Mesenteric fat pad (tissue), 1 donor: ENCODE measurements at places on chromosomes 16 and 17. TPM values are rescaled to one million over a fixed set of nuclear protein-coding genes. Genes with fewer than 3 reads are reported as not detected.

FKBP10 gene
- 35.7 TPM for total RNA-seq

ACSM2A gene
- total RNA-seq = not detected

SYT17 gene
- 1.1 TPM for total RNA-seq

- no peak for DNase-seq
Measured at GRCh38 chr17:37338847-37339246, 36.9 kb upstream of the C17orf78 start.

- no peak for DNase-seq
Measured at GRCh38 chr17:61583242-61583641, 7.8 kb downstream of the NACA2 start.

DNA sequence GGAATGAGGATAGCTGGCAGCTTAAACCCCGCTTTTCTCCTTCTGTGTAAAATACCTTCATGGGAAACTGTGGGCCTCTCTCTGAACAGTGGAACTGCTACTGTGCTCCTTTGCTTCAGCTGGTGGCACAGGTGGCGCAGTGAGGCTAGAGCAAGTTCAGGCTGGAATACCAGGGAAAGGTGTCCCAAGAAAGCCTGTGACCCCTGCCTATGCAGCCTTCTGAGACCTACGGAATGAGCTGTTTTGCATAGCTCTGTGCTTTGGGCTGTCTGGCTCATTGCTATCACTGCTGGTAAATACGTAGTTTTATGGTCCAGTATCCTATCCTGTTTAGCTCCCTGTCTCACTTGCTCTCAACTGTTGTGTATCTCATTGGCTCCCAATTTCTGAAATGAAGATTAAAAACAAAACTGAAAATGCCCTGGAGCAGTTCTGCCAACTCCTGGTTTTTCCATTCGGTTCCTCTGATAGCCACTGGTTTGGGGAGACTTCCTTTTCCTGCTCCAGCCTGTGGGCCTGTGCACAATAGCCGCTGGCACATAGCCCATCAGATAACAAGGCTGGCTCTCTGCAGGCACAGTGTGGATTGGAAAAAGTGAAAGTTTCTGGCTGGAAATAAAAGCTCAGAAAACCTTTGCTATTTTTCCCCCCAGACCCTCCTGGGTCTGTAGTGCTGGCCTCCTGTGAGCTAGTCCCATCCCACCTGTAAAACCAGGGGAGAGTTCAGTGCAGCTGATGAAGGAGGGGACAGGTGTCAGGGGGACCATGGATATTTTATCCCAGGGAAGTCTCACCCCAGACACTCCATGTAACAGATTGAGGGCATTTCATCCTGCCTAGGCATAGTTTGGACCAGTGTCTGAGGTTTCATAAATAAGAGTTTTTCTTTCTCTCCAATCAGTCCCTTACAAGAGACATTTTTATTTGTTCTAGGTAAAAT, 24.0 kb downstream of the LIMD2 start:
- no peak for DNase-seq

- DNase-seq = no peak
Measured at GRCh38 chr16:47568351-47568750, 107.2 kb downstream of the PHKB start.
